Forelimb muscle (tissue), 1 donor: ENCODE measurements at places on chromosomes 4 and X. TPM values are rescaled to one million over a fixed set of nuclear protein-coding genes. Genes with fewer than 3 reads are reported as not detected.

DNA sequence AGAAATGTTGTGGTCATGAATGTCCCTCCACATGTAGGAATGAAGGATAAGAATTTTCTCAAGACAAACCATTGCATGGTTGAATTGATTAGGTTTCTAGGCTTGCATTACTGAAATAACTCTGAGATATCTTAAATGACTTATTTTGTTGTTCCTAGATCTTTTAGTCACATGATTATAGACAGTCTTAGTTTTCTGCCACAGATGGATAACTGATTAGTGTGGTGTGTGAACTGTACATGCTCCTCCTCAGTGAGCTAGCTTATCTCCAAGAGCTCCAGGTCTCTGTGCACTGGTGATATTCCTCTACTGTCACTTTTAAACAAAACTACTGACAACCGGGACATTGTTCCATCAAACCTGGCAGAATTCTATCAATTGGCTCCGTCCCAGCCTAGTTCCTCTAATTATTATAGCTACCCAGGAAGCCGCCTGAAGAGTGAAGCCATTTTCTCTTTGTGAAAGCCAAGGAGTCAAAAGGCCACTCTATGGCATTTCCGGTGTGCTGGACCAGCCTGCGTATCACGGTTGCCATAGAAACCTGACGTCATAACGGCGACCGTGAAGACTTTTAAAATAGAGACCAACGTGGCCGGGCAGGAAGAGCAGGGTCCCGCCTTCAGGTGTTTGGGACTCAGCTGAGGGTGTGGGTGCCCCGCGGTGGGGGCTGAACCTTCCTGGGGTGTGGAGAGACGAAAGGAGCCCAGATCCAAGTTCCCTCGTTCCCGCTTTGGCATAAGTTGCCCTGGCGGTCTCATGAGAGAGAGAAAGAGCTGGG lies 28.1 kb downstream of the BEX3 start:
- DNase-seq, result peak; percentile 25

- DNase-seq, result no peak
Measured at GRCh38 chr4:37762294-37762990, 64.0 kb upstream of the PGM2 start.

The P2RY10 gene
- 0.62 TPM for polyA plus RNA-seq

The STATH gene
- not detected for polyA plus RNA-seq

DNA sequence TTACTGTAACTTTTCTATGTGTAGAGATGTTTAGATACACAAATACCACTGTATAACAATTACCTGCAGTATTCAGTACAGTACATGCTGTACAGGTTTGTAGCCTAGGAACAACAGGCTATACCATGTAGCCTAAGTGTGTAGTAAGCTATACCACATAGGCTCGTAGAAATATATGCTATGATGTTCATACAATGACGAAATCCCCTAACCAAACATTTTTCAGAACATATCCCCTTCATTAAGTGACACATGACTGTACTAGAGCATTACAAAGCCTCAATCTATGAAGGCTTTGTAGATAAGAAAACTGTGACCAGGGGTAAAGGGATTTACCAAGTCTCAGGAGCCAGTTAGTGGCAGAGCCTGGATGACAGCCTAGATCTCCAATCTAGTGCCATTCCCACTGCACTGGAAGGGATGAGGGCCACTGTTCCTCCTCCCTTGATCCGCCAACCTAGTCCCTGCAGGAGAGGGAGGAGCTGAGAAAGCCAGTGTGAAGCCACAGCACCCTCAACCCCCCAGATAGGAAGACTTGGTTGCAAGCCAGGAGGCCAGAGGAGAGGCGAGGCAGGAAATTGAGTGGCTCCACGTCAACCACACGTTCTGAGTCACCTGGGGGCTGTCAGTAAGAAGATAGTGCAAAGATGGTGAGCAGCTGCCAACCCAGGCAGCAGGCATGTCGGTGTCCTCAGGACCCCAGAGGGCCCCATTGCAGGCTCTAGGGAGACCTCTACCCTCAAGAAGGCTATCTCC lies 227.7 kb downstream of the BCOR start:
- no peak for DNase-seq
